GM12891 (cell line): ENCODE measurements at places on chromosomes 5 and 9.

GRCh38 chr5:1344975-1345838, at the start of gene CLPTM1L:
CLPTM1L (minus strand) TSS chr5:1345099; CDS start chr5:1344841, 258 bp downstream.
- DNase-seq = peak; percentile 100

DNA sequence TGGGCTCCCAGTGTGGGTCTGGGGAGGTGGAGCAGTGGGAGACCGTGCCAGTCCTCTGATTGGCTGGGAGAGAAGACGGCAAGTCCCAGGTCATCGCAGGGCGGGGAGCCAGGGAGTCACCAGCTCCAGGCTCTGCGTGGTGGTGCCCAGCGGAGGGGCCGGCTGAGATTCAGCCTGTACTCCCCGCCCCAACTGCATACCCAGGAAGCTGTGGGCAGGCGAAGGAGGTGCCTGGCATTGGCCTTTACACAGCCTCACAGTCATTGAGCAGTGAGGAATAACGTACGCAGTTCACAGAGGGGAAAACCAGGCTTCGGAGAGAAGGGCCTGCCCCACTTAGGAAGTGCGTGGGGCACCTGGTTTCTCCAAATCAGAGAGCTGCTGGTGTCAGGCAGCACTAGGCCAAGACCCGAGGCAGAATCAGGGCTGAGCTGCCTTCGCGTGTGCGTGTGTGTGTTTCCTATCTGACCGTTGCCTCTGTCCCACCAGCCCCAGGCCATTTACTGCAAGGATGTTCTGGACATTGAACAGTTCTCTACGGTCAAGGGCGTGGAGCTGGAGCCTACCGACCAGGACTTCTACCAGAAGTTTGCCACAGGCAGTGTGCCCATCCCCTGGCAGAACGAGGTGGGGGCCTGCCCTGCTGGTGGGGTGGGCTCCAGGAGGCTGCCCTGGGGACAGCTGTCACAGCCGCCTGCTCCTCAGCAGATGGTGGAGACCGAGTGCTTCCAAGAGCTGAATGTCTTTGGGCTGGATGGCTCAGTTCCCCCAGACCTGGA, 6.2 kb upstream of the PRR7 start:
- DNase-seq = no peak

DNA sequence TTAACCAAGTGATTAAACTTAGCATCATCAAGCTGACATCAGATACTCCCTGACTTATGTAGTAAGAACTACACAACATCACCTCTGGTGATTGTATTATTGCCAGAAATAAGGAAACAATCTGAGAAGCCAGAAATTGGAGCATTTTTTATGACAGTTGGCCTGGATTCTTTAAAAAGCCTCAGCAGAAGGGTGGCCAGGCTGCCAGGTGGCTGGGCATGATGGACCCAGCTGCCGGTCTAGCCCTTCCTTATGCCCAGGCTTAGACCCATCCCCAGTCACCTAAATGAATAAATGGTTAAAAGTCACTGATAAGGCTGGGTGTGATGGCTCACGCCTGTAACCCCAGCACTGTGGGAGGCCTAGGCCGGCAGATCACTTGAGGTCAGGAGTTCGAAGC, 12.8 kb downstream of the OR1K1 start:
- DNase-seq = no peak

DNA sequence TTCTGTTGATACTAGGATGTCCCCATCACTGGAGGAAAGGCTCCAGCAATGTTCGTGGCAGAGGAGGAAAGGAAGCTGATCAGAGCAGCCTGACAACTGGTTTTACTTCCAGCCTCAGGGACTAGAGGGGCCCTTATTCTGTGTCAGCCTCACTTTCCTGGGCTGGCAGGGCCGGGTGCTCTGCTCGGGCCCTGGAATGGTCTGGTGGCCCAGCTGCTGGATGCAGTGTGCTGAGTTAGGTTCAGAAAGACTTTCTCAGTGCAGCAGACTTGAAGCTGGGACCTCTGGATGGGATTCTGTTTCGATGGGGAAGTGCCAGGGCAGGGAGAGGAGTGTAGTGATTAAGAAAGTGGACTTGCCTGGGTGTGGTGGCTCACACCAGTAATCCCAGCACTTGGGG, 81.0 kb downstream of the MACROH2A1 start:
- DNase-seq = no peak
